ENCODE measurements at places on chromosomes 11 and 22.
A peak's percentile ranks its signal among the peaks of the same experiment; 100 is the strongest.

GRCh38 chr22:33090836-33091235, 32.7 kb upstream of the SYN3 start:
- no peak for DNase-seq

- no peak for DNase-seq
Measured at GRCh38 chr11:122033631-122034030, 82.4 kb downstream of the BLID start.

DNA sequence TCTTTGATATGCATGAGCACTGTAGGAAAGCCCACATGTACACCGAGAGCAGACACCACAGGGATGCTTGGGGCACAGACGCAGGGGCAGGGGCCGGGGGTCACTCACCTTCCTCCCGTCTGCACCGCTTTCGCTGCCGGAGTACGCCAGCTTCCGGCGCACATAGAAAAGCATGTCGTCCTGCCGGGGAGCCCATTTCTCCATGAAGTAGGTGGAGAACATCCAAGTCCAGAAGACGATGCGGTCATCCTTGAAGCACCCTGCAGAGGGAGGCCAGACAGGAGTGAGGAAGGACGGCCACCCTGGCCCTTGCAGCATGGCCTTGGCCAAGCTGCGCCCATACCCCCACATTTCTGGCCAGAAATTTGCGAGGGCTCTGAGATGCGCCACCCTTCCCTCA, 28.8 kb downstream of the KIAA0930 start:
- DNase-seq = no peak

DNA sequence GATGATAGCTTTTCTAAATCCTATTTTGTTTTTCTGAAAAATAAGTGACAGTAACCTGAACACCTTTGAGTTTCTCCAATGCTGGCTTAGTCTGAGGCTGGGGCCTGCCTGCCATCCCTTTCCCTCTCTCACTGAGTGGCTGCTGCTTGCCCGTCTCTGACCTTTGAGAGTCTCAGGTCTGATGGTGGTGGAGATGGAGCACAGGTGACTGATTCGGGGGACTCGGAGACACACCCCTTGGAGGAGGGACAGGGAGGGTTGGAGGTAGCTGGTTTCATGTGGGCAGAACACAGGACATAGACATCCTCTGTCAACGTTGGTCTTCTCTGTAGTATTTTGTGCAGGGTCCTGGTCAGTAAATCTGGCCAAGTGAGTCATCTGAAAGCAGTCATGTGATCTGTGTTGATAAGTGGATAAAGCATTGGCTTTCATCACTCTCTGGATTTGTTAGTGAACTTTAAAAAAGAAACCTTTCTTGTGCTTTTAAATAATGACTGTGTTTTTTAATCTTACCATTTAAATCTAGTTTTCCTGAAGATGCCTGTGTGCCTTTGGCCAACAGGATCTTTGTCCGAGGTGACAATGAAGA, 47.1 kb upstream of the CLDN5 start:
- peak; percentile 14 for DNase-seq

DNA sequence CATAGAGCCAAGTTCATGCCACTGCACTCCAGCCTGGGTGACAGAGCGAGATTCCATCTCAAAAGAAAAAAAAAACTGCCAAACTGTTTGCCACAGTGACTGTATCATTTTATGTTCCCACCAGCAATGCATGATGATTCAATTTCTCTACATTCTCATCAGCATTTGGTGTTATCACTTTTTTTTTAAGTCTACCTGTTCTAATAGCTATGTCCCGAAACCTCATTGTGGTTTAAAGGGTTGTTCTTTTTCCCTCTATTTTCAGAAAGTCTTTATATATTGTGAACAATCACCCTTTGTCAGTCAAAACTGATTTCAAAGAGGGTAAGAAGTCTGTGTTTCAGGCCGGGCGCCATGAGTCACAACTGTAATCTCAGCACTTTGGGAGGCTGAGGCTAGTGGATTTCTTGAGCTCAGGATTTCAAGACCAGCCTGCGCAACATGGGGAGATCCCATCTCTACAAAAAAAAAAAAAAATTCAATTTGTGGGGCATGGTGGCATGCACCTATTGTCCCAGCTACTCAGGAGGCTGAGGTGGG, 14.8 kb upstream of the FAM168A start:
- DNase-seq = no peak
